ENCODE measurements at places on chromosomes 3 and 15. TPM values are rescaled to one million over a fixed set of nuclear protein-coding genes. Genes with fewer than 3 reads are reported as not detected.

GRCh38 chr15:70722266-70723121 is 40.9 kb downstream of the UACA start:
- no peak for DNase-seq

- no peak for DNase-seq
These were observed 14.3 kb downstream of the PPCDC start for GRCh38 chr15:75037685-75038084.

DNA sequence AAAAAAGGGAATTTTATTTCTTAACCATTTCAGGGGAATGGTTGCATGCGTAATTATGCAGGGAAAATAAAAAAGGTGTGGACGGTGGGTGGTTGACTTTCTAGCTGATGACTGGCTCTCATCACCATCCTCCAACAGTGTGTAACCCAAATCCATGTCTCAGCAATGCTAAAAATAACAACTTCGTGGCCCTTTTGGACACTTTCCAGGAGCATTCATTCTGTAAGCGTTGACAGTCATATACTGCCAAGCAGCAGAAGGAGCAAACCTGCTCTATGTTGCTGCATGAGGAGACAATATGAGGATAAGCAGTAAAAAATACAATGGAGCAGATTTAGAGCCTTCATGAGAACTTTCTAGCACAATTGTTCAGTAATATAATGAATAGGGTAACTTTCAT is 189.1 kb downstream of the ANXA2 start:
- DNase-seq, result no peak

DNA sequence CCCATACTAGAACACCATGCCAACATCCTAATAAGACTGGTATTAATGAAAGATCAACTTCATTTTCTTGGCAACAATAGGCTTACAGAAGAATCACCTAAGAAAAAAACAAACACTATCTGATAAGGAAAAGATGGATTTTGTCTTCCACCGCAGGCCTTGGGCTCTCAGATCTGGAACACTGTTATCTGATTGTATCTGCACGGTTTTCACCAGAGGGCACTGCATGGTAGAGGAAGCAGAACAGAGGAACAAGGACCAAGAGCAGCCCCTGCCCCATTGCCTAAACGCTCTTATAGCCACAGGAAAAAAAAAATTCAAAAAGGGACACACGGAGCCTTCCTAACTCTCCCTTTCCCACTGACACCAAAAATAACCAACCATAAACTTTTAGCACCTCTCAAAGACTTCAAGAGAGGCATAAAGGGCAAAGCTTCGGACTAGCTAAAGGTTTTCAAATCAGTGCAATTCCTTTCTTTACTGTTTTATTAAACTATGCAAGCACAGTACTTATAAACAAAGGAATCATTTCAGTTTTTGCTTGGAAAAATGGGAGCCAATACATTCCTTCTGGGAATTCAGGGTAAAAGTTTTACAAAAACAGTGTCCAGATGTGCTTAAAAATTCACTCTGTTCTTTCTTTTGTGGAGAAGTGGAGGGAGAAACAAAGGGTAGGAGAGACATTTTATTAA is 23.3 kb downstream of the IL17RD start:
- DNase-seq, result no peak

- DNase-seq, result no peak
These were observed 68.1 kb downstream of the PPARG start for GRCh38 chr3:12356996-12357395.

Gene SPINT1
- 103 TPM for total RNA-seq

- no peak for DNase-seq
These were observed 50.3 kb upstream of the CHRNB4 start for GRCh38 chr15:78691167-78691850.

DNA sequence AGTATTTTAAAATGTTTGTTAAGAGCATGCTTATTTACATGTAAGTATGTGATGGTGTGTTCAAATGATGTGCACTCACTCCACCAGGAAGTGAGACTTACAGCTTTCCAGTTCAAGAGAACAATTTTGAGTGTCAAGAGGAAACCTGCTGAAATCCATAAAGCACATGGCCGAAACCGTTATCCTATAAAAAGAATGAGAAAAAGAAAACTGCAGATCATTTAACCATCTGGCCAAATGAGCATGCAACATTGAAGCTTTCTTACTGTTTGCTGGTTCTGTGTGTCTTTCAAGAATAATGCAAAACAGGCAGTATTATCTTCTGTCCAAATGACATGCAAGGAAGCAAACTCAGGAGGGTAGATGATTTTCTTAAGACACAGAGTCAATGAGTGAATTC is 26.3 kb downstream of the GABRR3 start:
- DNase-seq, result no peak

GRCh38 chr15:78810003-78810361 is 1.3 kb downstream of the ADAMTS7 start:
- no peak for DNase-seq

Measured in Peyer's patch (tissue), 4 donors.